ENCODE measurements at places on chromosomes 4 and X. TPM values are rescaled to one million over a fixed set of nuclear protein-coding genes. Genes with fewer than 3 reads are reported as not detected.

TRPC3 gene
- 2.1 TPM for polyA plus RNA-seq

GRCh38 chr4:83013902-83014301 is 3.3 kb upstream of the LIN54 start:
- DNase-seq = no peak

PHKA1 gene
- polyA plus RNA-seq = 4.5 TPM

DNA sequence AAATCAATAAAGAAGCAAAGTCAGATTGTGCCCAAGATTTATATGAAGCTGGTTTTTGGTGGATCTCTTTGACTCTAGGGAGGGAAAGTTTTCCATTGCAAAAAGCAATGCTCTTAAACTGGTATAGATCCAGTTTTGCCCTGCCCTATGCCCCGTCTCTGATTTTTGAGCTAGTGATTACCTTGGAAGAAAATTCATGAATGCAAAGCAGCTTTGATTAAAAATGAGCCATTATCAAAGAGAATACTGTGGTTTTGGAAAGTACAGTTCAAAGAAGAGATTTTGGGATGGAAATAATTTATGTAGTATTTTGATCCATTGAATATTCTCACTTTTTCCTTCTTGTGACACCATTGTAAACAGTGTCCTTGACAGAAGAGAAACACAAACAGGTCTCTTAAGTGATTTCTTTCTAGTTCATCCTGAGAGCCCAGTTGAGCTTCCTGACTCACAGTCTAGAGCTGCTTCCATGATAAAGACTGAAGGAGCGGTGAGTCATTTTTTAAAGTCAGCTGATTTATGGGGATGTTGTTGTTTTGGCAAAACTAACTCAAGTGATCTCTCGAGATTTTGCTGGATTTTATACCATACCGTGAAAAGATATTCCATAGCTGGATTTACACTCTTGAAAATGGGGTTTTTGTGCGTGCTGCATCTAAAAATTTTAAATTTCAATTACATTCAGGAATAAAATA is 76.7 kb downstream of the AFF1 start:
- no peak for DNase-seq

DNA sequence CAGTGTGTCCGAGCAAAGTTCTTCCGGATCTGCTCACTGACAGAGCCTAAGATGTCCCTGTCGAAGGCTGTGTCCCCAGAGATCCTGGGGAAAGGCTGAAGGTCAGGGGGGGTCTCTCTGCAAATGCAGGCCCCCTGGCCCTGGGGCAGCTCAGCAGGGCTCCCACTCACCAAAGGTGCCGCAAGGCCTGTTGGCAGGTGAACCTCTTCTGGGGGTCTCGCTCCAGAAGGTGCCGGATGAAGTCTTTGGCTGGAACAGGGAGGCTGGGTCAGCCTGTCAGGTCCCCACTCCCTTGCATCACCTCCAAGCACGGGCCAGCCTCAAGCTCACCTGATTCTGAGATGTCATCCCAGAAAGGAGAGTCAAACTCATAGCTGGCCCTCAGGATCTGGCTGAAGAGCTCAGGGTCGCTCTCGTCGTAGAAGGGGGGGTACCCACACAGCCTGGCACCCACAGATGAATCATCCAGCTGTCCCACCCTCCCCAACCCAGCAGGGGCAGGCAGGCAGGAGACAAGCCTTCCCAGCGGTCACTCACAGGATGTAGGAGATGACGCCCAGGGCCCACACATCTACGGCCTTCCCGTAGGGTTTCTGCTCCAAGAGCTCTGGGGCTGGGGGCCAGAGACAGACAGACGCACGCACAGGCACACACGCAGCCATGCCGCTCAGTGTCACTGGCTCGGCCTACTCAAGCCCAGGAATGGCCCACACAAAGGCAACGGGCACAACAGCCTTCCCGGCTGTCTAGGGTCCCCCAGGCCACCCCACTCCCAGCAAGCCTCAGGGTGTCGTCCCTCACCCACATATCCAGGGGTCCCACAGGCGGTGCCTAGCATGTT is 2.6 kb downstream of the PNCK start:
- no peak for DNase-seq

GCNA gene
- polyA plus RNA-seq = 1.2 TPM

DNA sequence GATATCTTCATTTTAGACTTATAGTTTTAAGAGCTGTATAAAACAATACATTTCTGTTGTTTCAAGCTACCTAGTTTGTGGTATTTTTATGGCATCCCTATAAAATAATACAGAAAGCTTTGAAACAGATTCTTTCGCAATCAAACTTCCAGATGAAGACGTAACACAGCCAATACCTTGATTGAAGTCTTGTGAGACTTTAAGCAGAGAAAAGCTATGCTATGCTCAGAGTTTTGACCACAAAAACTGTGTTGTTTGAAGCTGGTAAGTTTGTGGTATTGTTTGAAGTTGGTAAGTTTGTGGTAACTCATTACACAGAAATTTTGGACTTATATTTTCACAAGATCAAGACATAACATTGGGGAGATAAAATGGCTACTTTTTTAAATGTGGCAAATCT is 201.8 kb upstream of the UGT8 start:
- DNase-seq = no peak

SATL1 gene
- not detected for polyA plus RNA-seq

RHOXF1 gene
- polyA plus RNA-seq = not detected

GRCh38 chrX:10089378-10089795 is 67.4 kb upstream of the CLCN4 start:
- no peak for DNase-seq

DNA sequence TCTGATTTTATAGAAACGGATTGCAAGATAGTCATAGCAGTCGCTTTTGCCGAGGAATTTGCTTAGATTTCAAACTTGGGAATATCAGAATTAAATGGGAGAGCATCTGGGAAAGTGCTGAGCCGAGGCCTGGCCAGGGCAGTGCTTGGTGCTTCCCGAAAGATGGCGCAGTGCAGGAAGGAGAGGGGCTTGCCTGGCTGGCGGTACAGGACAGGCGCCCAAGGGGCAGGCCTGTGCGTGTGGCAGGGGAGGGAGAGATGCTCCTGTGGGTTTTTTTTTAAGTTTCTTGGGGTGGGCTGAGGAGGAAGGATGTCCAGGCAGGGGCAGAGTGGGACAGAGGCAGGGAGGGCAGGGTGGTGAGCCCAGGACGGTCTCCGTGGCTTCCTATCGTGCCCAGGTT is 241.1 kb downstream of the AFAP1 start:
- DNase-seq = no peak

DNA sequence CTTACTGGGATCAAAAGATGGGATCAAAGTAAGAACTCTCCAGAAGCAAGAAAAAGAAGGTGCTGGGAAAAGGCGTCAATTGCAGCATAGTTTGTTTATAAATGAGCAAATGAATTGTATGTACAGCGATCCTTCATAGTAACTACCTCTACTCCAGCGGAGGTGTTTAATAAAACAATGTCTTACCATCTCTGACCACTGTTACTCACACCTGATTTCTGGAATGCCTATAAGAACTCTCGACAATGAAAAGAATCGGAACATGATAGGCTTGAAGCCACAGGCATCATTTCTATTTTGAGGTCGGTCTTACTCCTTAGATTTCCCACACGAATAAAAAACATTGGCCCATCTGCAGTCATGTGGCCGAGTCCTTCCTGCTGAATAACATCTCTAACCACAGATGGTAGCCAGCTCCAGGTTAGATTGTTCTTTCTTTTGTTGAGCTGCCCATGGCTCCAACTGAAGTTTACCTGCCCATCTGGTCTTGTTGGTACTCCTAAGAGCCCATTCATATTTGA is 67.6 kb downstream of the CLDN34 start:
- DNase-seq = no peak

TMPRSS11E gene
- polyA plus RNA-seq = not detected

- no peak for DNase-seq
Observed at GRCh38 chr4:147916351-147916750, 184.5 kb downstream of the ARHGAP10 start.

DNA sequence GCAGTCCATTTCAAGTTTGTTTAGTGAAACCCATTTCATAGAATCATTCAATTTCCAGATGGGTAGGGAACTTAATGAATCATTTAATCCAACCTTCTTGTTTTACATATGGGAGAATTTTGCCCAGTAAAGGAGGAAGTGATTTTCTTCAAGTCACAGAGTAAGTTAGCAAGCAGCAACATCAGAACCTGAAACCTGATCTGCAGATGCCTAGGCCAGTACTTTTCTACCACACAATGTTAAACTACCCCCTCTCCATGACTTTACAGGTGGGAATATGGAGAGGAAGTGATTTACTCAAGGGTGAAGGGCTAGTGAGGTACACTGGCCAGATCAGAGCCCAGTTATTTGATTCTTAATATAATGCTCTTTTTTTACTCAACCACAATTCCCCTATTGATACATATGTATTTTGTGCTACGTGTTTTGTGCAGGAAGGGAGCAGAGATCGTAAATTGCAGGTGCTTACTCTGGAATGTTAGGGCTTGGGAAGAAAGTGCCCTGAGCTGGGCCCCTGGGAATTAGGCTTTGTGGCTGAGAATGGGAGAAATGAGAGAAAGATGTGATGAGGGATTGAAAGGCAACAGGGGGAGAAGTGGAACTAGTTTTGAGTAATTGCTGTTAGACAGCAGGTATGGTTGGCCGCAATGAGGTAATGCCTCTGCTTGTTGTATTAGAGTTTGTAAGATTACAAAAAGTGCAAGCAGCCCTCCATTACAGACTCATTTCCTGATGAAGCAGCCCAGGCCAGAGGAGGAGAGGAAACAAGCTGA is 6.8 kb downstream of the LHFPL1 start:
- no peak for DNase-seq

PSMD10 gene
- 85.3 TPM for polyA plus RNA-seq

DNA sequence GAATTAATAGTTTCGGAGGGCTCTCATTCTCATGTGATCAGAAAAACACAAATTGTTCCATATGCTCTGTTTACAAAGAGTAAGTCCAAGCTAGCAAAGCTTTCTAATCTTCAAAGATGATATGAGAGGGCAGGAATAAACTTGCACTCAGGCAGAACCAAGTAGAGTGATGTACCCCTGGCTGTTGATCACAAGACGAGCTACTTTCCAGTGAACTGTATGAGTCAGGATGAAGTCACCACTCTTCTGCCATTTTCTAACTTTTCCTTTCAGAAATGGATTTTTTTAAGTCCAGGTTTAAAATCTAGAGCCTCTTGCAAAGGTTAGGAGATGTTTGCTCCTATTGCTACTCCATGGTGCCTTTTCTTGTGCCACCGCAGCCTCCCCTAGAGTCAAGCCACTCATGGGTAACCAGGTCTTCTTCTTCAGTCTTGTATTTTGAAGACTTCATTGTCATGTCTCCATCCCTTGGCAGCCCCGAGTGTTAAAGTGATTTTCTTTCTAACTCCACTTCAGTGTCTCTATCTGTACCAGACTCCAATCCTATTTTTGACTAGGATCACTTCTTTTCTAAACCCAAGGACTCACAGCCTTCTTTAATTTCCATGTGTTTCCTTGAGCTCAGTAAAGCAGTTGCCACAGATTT is 171.9 kb upstream of the GALNT7 start:
- no peak for DNase-seq

ZCCHC13 gene
- not detected for polyA plus RNA-seq

FGFR3 gene
- polyA plus RNA-seq = 0.06 TPM

PABPC1L2A gene
- not detected for polyA plus RNA-seq

- DNase-seq = no peak
Observed at GRCh38 chr4:175762582-175762981, 49.5 kb downstream of the GPM6A start.

BEX3 gene
- polyA plus RNA-seq = 644 TPM

DNA sequence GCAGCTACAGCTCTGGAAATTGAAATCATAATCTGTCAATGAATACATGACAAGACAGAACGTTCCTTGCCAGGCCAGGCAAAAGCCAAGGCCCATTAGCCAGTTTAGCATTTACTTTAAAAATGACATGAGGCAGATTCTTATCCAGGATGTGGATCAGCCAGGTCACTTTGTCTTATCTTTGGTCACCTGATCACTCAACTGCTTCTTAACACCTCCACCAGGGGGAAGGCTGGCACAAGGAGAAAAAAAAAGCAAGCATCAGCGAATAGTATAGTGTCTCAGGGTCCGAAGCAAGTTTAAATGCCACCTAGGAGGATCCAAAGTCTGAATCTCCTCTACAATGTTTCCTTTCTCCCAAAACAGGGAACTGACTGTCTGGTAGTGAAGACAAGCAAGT is 18.8 kb downstream of the ATP1B4 start:
- DNase-seq = no peak
